ENCODE measurements at places on chromosomes 4 and X.

DNA sequence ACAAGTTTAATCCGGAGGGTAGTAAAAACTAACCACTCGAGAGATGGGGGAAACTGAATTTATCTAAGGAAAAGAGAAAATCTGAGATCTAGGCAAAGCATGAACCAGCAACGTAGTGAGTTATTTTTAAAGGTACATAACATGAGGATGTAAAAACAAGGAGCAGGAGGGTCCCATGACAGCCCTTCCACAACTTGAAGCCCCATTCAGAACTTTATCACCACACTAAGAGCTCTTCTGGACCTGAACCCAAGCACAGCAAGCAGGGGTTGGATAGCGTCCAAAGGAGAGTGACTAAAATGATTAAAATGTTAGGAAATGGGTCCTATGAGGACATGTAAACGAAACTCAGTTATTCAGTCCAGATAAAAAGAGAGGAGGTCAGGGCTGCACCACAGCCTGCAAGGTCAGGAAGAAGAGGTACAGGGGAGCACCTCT lies 16.2 kb downstream of the SH3RF1 start:
- no peak for DNase-seq

GRCh38 chr4:63505714-63506460 lies 903.4 kb downstream of the TECRL start:
- DNase-seq, result no peak

GRCh38 chrX:46140272-46140671 lies 404.9 kb downstream of the ZNF674 start:
- no peak for DNase-seq

DNA sequence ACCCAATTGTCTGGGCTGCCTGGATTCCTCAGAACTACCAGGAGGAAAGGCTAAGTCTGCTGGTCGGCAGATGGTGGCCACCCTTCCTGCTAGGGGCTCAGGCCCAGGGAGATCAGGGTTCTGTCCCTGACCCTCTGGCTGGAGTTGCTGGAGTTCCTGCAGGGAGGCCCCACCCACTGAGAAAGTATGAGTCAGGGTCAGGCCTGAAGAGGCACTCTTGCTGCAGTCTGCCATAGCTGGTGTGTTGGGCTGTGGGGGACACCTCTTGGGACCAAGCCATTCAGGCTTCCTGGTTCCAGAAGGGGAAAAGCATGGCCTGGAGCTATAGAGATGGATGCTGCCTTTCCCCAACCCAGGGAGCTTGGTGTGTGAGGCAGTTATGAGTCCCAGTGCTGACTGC lies 40.4 kb upstream of the PCDH18 start:
- no peak for DNase-seq

- DNase-seq, result no peak
These were observed 1041.6 kb upstream of the PRKX start for GRCh38 chrX:4754878-4755604.

GRCh38 chrX:12701628-12702027 lies 89.6 kb upstream of the PRPS2 start:
- DNase-seq, result peak; percentile 38

DNA sequence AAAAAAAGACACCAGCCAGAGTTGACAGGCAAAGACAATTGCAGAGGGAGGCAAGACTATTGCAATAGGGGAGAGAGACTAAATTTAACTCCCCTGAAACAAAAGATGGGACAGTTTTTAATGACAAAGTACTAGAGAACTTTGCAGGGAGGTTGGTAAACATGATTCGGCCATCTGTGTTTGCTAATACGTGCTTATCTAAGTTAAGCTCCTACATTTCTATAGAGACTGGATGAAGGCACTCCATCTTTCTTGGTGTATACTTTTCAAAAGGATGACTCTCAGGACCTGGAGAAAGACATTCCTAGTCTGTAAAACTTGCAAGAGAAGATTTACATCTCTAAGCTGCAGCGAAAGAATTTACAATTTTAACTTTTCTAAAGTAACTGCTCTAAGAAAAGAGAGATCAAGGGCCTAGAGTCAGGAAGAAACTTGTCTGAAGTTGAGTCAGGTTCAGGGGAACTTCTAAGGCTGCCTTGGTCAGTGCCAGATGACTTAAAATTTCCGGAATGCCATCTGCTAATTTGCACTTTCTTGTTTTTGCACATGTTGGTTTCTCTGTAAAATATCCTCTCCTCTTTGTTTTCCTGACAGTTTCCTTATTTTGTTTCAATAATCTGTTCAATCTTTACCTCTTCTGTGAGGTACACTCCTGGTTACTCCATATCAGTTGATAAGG lies 10.6 kb downstream of the ADAM29 start:
- no peak for DNase-seq

GRCh38 chr4:75385106-75385505 lies 129.1 kb downstream of the RCHY1 start:
- no peak for DNase-seq

- no peak for DNase-seq
These were observed 30.0 kb upstream of the GPR173 start for GRCh38 chrX:53018627-53019026.

GRCh38 chr4:53653484-53654053 lies 62.3 kb upstream of the LNX1 start:
- no peak for DNase-seq

DNA sequence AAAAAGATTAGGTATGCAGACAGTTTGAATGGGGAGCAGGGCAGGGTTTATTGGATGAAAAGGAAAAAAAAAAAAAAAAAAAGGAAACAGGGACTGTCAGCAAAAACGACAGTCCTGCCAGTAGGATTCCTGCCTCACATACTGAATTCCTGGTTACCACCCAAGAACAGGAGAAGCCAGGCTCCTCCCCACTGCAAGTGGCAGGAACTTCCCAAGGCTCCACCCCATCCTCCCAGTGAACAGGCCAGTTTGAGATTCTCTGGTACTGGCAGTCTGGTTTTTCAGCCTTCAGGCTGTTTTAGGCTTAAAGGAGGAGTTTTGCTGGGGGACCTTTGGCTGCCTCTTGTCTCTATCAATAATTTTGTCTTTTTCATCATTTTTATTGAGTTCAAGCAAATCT lies 360.0 kb upstream of the CXorf51A start:
- DNase-seq, result no peak

- DNase-seq, result no peak
These were observed 180.5 kb downstream of the KIT start for GRCh38 chr4:54838301-54838700.

DNA sequence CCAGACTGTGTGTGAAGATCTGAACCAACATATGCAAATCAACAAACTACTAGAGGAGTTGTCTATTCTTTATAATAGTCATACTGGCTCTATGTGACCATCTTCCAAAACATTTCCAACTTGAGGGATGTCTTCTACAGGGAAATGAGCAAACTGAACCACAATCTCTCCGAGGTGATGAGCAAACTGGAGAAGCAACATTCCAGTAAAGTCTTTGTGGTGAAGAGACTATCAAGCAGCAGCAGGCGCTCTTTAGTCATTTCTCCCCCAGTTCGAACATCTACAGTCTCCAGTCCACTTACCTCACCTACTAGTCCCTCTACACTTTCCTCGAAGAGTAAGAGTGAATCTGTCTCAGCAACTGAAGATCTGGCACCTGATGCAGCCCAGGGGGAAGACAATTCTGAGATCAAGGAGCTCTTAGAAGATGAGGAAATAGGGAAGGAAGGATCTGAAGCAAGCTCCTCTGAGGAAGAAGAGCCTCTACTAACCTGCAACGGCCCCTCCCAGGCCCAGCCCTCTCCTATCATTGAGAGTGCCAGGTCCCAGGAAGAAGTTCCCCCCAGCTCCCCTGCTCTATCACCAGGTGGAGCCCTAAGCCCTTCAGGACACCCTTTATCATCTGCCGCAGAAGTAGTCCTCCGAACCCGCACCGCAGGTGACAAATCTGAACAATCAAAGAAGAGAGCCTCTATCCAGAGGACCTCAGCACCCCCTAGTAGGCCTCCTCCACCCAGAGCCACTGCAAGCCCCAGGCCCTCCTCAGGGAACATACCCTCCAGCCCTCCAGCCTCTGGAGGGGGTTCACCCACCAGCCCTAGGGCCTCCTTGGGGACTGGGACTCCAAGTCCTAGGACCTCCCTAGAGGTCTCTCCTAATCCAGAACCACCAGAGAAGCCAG lies 98.1 kb downstream of the HNRNPD start:
- DNase-seq, result no peak

GRCh38 chr4:71237641-71238040 lies 101.2 kb upstream of the SLC4A4 start:
- DNase-seq, result no peak

DNA sequence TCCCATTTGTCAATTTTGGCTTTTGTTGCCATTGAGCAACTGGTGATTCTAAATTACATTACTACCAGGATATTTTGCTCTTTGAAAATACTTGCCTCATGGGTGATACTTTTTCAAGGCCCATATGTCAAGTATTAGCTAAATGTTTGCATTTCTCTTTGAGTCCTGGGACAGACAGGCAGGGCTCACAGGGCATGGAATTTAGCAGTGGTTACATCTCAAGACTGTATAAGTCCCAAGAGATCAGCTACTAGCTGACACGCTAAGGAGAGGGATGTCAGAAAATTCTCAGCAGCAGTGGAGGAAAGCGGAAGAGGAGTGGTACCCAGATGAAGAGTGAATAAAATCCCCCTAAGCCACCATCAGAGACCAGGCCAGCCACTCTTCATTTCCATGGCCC lies 224.9 kb downstream of the FRMPD4 start:
- no peak for DNase-seq

GRCh38 chrX:48179691-48180090 lies 16.9 kb downstream of the SSX5 start:
- DNase-seq, result no peak

DNA sequence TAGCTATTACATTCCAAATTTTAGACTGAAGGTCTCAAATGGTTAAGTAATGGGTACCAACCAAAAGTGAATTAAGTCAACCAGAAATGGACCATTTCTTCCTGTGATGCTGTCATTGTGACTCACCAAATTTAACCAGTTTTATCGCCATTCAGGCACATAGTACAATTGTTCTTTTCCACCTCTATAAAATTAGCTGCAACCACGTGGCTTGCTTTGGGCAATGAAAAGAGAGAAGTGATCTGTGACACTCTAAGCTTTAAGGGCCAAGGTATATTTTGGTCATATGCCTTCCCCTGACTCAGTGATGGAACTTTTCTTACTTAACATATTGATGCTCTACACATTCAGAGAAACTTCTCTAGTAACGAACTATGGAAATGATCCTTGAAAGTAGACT lies 20.3 kb upstream of the PHF8 start:
- no peak for DNase-seq
